ENCODE measurements at places on chromosomes 2 and 18.

DNA sequence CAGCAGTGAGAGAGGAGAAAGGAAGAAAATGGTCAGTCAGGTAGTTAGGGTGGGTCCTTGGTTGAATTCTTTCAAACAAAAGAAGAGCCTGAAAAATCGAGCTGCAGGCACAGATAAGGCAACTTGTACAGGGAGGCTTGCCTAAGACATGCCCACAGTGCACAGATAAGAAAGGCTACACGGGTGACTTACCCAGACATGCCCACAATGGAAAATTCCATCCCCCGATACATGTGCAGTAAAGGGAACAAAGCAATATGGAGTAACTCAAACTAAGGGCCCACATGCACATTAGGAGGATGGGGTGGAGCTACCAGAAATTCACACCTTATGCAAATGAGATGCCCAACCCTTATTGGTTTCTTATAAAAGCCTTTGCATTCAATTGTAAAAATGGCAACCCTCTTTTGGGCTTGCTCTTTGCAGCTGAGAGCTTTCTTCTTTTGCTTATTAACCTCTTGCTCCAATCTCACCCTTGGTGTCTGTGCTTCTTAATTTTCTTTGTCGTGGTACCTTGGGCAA lies 110.3 kb upstream of the RMP24 start:
- DNase-seq, result no peak

- DNase-seq, result no peak
Measured at GRCh38 chr2:46518861-46519260, 39.5 kb downstream of the TMEM247 start.

DNA sequence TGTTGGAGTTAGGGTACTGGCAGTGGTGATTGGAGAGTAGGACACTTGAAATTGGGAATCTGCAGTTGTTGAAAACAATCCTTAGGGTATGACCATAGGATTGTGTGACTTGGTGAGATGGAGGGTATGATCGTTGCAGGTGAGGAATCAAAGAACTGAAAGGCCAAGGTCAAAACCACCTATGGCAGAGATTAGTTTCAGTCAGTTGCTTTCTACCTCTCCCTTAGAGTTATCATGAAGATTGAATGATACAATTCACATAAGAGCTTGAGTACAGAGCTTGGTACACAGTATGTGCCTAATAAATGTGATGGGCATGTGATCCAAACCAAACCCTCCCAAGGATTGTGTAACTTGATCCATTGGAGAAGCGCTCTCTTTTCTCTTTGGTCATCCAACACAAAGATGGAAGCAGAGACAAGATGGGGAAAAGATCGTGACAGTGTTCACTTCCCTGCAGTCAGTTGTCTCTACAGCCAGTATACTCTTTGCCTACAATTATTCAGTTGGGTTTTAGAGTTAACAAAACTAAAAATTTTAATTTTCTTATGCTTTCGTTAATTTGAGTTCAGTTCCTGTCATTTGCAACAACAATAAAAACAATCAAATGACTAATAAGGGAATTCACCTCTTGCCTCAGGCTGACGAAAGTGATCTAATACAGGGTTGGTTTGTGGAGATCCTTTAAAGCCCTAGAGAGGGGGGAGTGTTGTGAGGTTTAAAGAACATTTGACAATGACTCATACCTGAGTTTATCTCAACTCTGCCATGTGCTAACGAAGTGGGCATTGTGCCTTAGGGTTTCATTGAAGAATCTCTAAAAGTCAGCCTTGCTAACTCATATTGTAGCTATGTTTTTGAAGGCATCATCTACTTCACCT lies 14.8 kb upstream of the SMAD2 start:
- no peak for DNase-seq

- DNase-seq, result no peak
Measured at GRCh38 chr2:69815717-69816116, 13.7 kb upstream of the GMCL1 start.

- DNase-seq, result no peak
Measured at GRCh38 chr2:73036766-73037165, 34.7 kb downstream of the SFXN5 start.

- DNase-seq, result peak; percentile 80
Measured at GRCh38 chr2:113198790-113199612, 25.2 kb downstream of the PSD4 start.

DNA sequence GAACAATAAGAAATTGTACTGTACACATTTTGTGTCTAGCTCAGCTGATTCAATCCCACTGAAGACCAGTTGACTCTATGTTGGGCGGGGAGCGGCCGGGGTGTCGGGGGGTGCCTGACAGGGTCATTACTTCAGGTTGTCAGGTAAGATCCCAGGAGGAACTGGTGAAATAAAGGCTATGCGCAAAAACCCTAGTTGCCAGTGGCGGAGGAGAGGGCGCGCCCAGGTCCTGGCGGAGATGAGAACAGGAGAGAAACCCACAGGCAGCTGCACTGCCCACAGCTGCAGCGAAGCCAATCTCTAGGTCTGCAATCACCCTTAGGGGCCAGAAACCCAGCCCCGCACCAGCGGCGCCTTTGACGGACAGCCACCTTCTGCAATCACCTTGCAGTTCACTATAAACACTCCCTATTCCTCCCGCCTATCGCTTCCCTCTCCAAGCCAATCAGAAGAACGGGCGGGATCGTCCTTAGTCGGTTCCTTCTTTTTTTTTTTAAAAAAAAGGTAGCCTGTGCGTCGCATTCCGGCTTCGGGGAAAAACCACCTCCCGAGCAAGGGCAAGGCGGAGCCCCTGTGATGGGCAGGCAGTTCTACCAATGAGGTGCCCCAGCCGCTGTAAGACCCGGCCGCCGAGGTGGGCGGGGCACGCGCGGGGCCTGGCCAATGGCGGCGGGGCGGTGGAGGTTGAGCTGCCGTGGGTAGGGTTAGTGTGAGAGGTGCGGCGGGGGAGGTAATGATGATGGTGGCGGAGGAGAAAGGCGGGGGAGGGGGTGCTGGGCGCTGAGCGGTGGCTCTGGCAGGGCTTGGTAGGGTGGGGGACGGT lies at the start of gene EHBP1:
TSS of gene EHBP1 (plus strand) at position 707 of the 823 bp plus-strand sequence. CDS start 1,479 bp downstream, outside the sequence.
- DNase-seq, result peak; percentile 95

DNA sequence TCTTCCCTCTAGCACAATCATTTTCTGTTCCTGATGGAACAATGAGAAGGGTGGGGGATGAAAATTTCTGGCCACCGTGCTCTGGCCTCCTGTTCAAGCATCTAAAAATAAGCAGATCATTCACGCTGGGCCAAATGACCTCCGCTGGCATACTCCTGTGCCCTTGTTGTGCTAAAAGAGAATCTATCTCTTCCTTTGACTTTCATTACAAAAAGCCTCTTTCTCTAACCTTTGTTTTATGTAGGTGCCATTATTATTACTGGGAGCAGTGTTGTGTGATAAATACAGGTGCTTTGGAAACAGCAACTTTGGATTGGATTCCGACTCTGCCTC lies 44.6 kb upstream of the B3GNT2 start:
- DNase-seq, result no peak

GRCh38 chr18:47370052-47370451 lies 118.6 kb upstream of the SKOR2 start:
- no peak for DNase-seq

GRCh38 chr2:217864963-217865772 lies 137.6 kb downstream of the TNS1 start:
- no peak for DNase-seq

DNA sequence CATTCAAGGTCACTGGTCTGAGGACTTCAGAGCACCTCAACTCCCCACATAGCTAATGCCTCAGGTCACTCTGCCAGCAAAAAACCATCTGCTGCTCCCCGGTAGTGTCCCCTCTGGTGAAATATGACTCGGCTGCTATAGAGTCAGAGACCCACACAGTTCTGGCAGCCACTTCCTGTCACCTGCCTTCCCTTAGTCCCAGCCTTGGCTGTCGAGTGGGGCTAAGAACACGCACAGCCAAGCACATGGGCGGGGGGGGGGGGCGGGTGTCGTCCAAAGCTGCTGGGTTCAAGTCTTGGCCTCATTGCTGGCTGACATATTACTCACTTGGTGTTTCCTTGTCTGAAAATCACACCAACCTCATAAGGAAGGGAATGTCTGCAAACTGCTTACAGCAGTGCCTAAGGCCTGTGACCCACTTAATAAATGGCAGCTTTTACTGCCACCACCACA lies 37.5 kb downstream of the POLR1A start:
- DNase-seq, result no peak

- no peak for DNase-seq
Measured at GRCh38 chr18:11391661-11392060, 217.7 kb upstream of the SLC35G4 start.

- no peak for DNase-seq
Measured at GRCh38 chr2:14232217-14232616, 400.3 kb upstream of the LRATD1 start.

GRCh38 chr2:78263571-78263970 lies 741.4 kb upstream of the LRRTM4 start:
- DNase-seq, result peak; percentile 5

DNA sequence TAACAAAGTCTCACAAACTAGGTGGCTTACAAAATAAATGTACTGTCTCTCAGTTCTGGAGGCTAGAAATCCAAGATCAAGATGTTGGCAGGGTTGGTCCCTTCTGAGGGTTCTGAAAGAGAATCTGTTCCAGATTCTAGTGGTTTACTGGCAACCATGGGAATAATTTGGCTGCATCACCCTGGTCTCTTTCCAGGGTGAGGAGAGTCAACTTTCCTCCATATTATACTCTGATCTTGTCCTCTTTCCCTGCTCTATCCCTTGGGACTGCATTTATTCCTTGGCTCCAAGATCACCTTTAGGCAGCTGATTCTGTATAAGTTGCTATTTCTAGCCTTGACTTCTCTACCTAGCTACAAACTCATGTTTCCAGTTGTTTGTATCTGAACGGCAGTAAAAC lies 35.2 kb downstream of the SLC40A1 start:
- DNase-seq, result no peak

- DNase-seq, result no peak
Measured at GRCh38 chr2:31234683-31235503, 941 bp downstream of the EHD3 start.

DNA sequence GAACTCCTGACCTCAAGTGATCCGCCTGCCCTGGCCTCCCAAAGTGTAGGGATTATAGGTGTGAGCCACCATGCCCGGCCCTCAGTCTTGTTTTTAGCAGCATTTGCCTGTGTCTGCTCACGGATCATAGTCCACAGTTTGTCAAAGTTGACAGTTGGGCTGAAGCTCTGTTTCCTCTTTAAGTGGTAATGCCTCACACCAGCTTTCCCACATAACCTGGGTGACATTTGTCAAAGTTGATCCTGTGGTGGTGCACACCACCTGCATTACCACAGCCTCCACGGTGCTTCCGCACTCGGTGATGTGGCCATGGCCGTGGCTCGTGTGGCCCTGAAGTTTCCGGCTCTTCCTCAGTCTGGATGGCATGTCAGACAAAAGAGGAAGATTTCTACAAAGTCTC lies 27.1 kb downstream of the RAB31 start:
- no peak for DNase-seq

DNA sequence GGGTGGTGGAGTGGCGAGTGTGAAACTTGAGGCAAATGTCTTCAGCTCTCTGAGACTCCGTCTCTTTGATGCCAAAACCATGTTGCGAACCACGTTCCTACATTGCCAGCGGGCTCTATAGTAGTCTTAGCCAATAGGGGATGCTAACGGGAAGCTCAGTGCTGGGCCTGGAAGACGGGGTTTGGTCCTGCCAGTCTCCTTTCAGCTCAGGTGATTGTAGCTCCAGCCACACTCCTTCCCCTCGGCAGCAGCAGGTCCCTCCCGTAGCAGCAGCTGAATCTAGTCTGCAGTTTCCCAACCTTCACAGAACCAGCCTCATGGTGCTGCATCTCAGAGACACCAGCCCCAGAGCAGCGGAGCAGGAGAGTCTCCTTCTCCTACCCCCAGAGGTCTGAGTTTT lies 109.7 kb downstream of the TFCP2L1 start:
- DNase-seq, result no peak

DNA sequence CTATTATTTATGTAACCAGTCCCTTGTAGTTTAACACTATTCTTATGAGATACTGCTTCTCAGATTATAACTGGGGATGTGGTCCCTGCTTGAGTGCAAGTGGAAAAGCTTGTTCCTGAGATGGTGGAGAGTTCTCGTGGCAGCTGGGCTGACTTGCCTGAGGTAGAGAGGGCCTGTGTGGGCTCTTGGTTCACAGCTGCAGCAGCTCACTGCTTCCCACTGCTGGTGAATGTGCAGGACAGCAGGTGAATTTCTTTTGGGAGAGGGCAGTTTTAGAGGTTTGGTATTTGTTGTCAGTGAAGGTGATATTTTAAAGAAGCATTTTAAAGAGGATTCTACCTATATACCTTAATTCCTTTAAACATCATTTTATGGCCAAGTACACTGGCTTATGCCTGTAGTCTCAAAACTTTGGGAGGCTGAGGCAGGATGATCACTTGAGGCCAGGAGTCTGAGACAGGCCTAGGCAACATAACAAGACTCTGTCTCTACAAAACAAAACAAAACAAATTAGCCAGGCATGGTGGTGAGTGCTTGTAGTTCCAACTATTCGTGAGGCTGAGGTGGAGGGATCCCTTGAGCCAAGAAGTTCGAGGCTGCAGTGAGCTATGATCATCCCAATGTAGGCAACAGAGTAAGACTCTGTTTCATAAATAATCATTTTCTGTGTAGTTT lies 94.8 kb downstream of the MTA3 start:
- peak; percentile 9 for DNase-seq

GRCh38 chr18:39305766-39306165 lies 1740.2 kb upstream of the CELF4 start:
- DNase-seq, result no peak

DNA sequence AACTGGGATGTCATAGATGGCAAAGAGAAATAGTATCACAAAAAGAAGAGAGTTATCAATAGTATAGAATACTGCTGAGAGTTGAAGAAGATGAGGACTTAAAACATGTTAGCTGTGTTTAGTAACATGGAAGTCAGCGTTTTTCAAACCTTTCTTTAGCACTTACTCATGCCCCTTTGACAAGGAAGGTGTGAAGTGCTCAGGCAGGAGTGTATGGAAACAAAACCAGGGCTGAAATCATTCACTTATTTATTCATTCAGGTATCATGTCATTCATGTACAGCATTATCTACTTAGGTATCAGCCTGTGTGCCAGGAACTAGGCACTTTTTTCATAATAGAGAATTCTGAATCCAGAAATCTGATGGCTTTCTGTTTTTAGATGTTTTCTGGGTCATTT lies 27.2 kb downstream of the CD28 start:
- DNase-seq, result no peak

DNA sequence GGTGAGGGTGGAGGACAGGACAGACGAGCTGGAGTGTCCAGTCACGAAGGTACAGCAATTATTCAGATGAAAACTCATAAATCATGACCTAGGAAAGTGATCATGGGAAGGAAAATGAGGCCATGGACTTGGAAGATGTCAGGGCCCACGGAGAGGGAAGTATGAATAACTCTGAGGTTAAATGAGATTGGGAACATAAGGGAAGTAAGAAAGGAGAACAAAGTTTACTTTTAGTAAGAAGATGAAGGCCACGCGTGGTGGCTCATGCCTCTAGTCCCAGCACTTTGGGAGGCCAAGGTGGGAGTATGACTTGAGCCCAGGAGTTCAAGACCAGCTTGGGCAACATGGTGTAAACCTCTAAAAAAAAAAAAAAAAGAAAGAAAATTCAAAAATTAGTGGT lies 56.2 kb downstream of the AQP4 start:
- no peak for DNase-seq

- no peak for DNase-seq
Measured at GRCh38 chr18:848062-848861, 36.2 kb upstream of the YES1 start.

GRCh38 chr18:23127090-23127489 lies 8.2 kb upstream of the CABLES1 start:
- DNase-seq, result no peak

All from hypothalamus (tissue), 51 donors.